Stimulated activated CD4-positive, alpha-beta T cell treated with anti-CD3 and anti-CD28 coated beads, TNF-alpha, amount 100 ng/mL, for 24 hours (primary cell): ENCODE measurements at places on chromosomes 5 and 9.

GRCh38 chr5:139140591-139141071 lies 57.5 kb downstream of the SIL1 start:
- DNase-seq, result no peak

- DNase-seq, result no peak
Measured at GRCh38 chr5:76125346-76125745, 42.2 kb downstream of the SV2C start.

- no peak for DNase-seq
Measured at GRCh38 chr9:8400378-8400777, 600.8 kb upstream of the DMAC1 start.

DNA sequence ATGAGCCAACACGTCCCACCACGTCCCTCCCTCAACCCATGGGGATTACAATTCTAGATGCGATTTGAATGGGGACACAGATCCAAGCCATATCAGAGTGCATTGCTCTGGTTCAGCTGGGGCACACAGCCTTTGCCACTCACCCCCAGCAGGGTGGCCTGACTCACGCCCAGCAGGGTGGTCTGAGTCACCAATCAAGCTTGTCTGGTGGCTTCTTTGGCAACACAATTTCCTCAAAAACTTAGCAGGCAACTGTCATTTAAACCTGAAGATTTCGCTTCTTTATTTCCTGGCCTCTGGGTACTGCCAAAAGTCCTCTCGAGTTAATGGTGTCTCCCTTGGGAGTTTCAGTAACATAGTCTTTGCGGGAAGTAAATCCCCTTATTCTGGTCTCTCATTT lies 16.3 kb upstream of the SEMA5A start:
- no peak for DNase-seq

GRCh38 chr9:137171149-137171900 lies 531 bp downstream of the TMEM210 start:
- no peak for DNase-seq
